ENCODE measurements at places on chromosomes 1 and 21.
A peak's percentile ranks its signal among the peaks of the same experiment; 100 is the strongest.

DNA sequence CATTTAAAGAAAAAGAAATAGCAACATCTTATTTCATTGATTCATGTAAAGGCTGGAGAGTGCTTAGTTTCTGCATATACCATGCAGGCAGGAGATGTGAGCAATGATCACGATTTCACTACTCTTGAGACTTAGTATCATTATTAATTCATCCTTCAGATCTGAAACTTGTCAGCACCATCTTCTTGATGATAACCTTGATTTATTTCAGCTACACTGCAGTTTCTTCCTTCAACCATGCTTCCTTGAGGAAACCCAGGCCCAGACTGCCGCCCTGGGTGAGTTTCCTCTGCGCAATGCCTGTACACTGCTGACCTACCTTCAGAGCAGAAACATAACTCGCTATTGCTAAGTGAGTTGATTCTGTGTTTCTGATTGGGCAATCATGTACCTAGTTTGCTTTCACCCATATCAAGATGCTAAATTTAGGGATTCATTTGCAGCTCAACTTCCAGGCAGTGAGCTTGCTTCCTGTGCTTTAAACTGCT lies 13.5 kb upstream of the BCL10 start:
- DNase-seq: no peak

DNA sequence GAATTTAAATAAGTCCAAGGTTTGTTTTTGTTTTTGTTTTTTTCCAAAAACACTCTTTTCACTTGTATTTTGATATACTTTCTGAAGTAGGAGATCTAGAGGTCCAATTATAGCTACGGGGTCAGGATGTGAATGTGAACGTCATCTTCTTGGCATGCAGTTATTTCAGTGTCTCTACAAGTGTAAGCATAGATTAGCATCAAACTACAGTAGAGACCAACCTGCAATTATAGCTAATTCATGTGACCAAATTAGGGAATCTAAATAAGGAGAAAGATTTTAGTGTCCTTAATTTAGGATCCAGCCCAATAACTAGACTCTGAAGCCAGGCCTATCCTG lies 107.3 kb upstream of the PALMD start:
- DNase-seq: no peak

GRCh38 chr1:109498161-109498801 lies 4.4 kb downstream of the CYB561D1 start:
- no peak for DNase-seq

- no peak for DNase-seq
Measured at GRCh38 chr1:46204406-46204742, 1.2 kb downstream of the LURAP1 start.

DNA sequence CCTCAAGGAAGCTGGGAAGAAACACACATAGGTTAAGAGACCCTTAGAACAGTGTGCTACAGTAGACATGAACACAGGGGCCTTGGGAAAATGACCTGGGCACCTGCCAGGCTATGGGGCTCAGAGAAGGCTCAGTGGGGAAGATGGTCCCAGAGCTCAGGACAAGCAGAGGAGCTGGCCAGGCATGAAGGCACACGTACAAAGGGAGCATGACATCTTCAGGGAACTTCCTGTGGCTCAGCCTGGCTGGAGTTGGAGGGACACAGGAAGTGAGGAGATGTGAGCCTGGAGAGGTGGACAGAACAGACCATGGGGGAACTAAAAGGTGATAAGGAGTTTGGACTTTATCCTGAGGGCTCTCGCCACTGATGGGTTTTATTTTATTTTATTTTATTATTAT lies 3.8 kb upstream of the SLC50A1 start:
- no peak for DNase-seq

- DNase-seq: no peak
Measured at GRCh38 chr1:102420034-102420433, 423.3 kb upstream of the OLFM3 start.

GRCh38 chr1:25809929-25810328 lies 9.8 kb upstream of the MTFR1L start:
- peak; percentile 68 for DNase-seq

DNA sequence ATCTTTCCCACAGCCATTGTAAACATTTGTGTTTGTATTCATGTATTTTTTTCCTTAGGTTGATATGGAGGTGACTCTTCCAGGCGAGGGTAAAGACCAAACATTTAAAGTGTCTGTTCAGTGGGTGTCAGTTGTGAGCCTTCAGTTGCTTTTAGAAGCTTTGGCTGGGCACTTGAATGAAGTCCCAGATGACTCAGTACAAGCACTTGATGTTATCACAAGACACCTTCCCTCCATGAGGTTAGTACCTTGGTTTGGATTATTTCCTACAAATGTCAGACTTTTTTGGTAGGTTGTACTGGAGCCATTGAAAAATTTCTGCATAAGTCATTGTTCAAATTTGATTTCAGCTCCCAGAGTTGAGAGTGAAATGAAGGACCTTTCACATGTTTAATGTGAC lies 17.4 kb downstream of the AGO4 start:
- no peak for DNase-seq

DNA sequence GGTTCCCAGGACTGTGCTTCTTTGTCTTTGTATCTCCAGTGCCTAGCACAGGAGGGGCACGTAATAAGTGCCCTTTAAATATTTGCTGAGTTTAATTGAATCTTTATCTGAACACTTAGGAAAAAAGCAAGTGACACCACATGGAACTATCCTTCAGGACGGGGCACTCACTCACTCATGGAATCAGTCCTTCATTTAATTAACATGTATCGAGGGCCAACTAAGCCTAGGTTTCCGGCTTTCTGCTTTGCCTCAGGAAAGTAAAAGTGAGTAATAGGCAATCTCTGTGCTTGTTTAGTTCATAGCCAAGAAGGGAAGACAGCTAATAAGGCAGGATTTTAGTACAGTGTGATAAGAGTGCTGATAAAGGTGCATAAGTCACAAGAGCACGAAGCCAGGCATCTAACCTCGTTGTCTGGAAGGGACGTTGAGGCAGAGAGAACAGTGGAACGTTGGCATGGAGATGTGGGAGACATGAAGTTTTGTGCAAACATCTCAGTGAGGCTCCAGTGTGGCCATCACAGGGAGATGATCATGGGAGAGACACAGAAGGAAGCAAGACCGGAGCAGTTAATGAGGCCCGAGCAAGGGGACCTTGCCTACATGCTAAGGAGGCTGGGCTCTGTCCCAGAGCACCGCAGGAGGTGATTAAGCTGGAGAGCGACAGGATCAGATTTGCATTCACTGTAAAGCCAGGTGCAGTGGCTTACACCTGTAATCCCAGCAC lies 54.1 kb upstream of the TRIM67 start:
- no peak for DNase-seq

GRCh38 chr21:24223624-24224023 lies 1383.7 kb downstream of the MRPL39 start:
- no peak for DNase-seq

DNA sequence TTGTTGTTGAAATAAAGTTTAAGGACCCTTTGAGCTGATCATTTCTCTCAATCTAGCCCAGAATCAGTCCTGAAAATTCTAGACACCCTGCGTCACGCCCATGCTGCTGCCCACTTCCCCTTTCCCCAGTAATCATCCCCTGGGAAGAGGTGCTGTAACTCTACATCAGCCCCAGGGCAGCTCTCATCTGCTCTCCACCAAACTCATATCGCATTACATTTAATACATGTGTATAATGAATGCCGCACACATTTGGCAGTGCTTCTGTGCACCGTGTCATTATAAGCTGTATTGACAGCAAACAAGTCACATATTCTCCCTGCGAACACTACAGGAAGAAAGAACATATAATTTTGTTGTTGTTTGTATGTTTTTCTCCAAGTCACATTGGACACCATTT lies 539.7 kb upstream of the DAB1 start:
- DNase-seq: no peak

DNA sequence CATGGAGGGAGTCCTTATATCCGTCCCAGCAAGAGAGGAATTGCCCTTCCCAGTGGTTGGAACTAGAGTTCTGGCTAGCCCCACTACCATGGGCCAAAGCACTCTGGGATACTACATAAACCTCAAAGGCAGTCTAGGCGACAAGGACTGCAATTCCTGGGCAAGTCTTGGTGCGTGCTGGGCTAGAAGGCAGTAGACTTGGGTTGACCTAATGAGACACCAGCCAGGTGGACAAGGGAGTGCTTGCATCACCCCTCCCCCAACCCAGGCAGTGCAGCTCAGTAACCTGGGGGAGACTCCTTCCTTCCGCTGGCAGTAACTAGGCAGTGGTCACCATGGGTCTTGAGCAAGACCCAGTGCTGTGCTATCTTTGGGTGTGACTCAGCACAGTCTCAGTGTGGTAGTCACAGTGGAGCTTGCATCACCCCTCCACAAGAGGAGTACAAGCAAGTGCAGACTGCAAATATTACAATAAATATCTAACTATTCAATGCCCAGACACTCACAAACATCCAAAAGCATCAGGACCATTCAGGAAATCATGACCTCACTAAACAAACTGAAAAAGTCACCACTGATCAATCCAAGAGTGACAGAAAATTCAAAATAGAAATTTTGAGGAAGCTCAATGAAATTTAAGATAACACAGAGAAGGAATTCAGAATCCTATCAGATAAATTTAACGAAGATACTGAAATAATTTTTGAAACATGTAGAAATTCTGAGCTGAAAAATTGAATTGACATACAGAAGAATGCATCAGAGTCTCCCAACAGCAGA lies 84.7 kb upstream of the LYPLAL1 start:
- peak; percentile 98 for DNase-seq

DNA sequence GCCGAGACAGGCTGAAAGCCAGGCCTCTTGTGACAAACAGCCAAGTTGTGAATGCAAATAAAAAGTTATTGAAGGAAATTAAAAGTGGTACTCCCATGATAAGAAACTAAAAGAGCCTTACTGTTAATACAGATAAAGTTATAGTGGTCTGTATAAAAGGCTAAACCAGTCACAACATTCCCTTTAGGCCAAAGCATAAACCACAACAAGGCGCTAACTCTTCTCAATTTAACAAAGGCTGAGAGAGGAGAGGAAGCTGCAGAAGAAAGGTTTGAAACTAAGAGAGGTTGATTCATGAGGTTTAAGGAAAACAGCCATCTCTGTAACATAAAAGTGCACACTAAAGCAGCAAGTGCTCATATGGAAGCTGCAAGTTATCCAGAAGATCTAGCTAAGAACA lies 10.7 kb downstream of the C1orf105 start:
- no peak for DNase-seq

DNA sequence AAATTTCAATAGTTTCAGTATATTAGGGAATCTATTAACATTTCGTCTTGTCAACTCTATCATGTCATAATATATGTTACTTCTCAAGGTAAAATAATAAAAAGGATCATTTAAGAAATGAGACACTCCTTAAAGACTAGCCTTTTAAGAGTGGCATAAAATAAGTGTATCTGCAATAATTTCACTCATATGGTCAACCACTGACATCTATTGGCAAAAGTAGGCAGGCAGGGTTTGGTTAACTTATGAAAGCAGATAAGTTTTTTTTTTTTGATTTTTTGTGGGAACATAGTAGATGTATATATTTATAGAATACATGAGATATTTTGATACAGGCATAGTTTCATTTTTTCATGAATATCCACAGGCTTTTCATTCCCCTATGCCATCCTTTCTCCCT lies 5.5 kb upstream of the RGS21 start:
- DNase-seq: peak; percentile 23

- DNase-seq: peak; percentile 50
Measured at GRCh38 chr21:21051109-21052055, 53.2 kb downstream of the NCAM2 start.
